ENCODE measurements at places on chromosomes 6 and 20.

DNA sequence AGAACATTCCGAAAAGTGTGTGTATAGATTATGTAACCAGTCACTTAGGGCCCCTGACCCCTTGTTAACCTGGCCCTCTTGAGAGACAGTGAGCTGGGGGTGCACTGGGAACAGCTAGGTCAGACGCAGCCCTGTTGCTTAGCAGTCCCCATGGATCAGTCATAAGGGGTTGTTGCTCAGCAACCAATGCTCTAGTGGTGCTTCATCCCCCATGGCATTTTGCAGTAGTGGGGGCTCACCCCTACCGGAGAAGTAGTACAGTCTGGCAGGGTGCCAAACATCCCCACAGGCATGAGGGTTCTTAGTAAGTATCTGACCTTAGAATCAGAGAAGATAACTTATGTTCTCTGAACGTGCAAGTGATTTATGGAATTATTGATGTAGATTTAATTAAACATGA is 12.3 kb downstream of the PKIB start:
- DNase-seq = no peak

DNA sequence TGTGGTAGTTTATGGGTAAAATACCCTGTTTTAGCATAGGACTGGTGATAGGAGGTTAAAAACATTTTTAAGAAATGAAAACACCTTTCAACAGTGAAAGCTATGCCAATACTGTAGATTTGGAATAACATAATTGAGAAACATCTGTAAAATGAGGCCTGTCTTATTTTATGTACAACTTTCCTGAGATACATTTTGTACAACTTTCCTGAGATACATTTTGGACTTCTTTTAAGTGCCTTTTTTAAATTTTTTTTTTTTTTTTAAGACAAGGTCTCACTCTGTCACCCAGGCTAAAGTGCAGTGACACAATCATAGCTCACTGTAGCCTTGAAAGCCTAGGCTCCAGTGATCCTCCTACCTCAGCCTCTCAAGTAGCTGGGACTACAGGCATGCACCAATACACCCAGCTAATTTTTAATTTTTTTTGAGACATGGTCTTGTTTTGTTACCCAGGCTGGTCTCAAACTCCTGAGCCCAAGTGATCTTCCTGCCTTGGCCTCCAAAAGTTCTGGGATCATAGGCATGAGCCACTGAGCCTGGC is 84.6 kb downstream of the MAN1A1 start:
- no peak for DNase-seq

GRCh38 chr6:140370976-140371870 is 996.8 kb upstream of the CITED2 start:
- DNase-seq = no peak

DNA sequence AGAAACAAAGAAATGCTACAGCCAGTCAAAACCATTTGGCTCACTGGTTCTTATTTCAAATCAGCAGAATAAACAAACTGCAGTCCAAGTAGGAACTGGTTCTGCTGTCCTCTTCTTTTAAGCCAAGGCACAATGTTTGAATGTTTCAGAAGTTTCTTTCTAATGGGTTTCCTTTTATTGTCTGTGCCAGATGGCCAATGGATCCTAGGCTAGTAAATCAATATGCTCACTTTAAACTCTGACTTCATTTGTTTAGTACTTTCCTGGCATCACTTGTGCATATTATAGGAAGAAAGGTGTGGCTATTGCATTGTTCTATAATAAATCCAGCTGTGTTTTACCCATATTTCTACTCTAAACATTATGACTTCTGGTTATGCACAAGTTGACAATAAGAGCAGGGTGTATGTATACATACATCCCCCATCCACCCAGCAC is 99.7 kb upstream of the PLCB4 start:
- no peak for DNase-seq

DNA sequence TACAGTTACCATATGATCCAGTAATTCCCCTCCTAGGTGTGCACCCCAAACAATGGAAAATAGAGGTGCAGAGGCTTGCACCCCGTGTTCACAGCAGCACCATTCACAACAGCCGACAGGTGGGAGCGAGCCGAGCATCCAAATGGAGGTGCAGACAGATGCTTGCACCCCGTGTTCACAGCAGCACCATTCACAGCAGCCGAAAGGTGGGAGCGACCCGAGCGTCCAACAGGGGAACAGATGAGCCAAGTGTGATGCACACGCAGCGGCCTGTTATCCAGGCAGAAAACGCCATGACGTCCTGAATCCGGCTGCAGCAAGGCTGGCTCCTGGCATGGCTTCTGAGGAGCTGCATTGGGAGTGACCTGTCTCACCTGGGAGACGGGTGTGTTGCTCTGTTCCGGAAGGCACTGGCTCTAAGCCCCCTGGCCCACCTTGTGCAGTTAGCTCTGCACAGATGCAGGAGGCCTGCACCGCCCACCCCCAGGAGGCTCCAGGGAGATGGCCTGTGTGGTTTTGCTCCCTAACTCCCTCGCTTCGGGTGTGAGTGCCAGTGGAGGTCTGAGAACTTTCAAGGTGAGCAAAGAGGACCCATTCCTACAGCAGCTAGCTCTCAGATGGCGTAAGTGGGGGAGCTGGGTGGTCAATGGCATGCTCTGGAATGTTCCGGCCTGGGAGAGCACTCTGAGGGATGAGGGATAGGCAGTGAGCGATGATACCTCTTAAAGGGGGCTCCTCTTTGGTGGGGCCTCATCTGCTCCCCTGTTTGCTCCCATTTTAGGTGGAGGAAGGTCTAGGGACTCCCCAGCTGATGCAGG is 47.8 kb upstream of the FRMD1 start:
- DNase-seq = no peak
